ENCODE measurements at places on chromosomes 4 and X.

DNA sequence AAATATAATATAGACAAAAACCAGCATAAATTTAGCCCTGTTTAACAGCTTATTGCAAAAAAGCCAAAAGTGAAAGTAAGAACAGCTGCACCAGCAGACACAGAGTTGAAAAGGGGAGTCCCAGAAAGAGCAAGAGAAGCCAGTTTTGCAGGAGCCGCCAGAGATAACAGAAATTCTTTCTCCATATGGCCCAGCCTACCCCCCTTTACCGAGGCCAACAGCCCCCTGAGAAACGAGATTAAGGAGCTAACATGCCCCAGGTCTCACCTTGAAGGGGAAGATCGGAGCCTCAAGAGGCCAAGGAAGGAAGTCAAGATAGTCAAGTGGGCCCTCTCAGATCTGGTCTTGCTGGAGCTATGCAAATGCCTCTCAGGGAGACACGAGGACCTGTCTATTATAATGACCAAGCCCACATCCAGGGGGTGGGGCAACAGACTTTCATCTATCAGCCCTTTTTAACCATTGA lies 4.8 kb downstream of the ACOX3 start:
- DNase-seq = no peak

DNA sequence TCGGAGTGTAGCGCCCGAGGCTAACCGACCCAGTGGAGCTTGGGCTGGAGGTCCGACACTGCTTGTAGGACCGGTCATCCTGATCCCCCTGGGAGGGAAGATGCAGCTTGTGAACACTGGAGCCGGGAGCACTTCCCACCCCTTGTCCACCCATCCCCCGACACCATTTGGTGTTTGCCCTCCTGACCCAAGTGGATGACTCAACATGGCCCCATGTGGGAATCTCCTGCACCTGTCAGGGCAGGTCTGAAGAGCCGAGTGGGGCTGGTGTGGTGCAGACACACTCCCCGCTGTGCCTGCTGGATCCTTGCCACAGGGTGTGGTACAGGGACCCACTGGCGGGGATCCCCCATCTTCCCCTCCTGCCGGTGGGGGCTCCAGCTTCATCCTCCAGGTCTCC lies 90.0 kb upstream of the AFAP1 start:
- no peak for DNase-seq

DNA sequence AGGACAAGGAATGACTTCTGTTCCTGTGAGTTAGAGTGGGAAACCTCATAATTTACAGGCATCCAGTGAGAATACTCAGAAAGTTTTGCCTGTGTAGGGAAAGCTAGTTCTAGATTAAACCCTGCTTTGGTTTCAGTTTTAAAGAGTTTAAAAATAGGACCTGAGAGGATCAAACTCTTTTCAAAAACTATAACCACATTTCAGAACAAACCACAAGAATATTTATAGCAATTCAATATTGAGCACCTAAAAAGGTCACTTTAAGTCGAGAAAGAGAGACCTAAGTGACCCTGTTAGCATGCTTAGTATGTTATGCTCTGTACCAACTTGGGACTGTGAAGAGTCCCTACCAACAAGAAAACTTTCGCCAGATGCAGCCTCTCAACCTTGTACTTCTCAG lies 17.4 kb upstream of the PWWP3B start:
- DNase-seq = no peak

DNA sequence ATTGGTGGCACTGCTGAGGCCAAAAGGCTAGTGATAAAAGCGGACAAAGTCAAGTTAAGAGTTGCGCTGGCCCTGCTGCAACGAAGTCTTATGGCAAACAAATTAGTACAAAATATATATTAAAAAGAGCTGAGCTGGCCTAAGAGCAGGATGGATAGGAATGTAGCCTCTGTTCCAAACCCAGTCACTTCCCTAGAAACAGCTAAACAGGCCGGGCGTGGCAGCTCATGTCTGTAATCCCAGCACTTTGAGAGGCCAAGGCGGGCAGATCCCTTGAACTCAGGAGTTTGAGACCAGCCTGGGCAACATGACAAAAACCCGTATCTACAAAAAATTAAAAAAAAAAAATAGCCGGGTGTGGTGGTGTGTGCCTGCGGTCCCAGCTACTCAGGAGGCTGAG lies 32.4 kb upstream of the UGDH start:
- DNase-seq = no peak

- DNase-seq = no peak
Measured at GRCh38 chr4:70632028-70632427, 3.5 kb downstream of the ENAM start.
